ENCODE measurements at places on chromosomes 5 and 9.
A peak's percentile ranks its signal among the peaks of the same experiment; 100 is the strongest.

- DNase-seq: no peak
Observed at GRCh38 chr5:98403131-98403530, 370.3 kb upstream of the RGMB start.

- DNase-seq: no peak
Observed at GRCh38 chr5:72204946-72205345, 97.7 kb downstream of the MAP1B start.

DNA sequence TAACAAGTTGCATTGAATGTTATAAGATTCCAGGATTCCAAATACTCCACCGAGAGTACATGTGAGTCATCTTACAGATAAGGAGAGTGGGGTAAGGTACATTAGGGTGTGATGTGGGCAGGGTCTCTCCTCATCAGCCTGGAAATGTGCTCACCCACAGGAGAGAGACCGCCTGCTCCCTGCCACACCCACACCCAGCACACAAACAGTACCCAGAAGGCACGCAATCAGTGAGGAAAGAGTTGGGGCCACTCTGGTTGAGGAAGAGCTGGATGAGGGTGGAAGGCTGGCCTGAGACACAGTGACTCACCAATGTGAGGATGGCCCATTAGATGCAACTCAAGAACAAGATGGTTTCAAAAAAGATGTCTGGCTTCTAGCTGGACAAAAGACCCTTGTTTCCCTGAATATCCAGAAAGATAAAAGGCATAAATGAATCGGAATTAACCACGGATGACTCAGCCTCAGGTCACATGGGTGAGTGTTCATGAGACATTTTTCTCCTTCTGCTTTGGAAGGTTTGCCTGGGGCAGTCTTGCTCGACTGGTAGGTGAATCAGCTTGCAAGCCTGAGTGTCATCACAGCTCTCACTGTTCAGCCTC is 51.1 kb upstream of the LHFPL2 start:
- DNase-seq: no peak

DNA sequence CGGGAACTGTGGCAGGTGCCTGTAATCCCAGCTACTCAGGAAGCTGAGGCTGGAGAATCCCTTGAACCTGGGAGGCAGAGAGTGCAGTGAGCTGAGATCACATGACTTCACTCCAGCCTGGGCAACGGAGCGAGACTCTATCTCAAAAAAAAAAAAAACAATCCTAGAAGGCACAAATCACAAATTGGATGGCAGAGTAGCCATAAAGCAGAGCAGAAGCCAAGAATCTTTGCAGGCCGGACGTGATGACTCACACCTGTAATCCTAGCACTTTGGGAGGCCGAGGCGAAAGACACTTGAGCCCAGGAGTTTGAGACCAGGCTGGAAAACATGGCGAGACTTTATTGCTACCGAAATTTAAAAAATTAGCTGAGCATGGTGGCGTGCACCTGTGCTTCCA is 9.2 kb upstream of the FUBP3 start:
- no peak for DNase-seq

DNA sequence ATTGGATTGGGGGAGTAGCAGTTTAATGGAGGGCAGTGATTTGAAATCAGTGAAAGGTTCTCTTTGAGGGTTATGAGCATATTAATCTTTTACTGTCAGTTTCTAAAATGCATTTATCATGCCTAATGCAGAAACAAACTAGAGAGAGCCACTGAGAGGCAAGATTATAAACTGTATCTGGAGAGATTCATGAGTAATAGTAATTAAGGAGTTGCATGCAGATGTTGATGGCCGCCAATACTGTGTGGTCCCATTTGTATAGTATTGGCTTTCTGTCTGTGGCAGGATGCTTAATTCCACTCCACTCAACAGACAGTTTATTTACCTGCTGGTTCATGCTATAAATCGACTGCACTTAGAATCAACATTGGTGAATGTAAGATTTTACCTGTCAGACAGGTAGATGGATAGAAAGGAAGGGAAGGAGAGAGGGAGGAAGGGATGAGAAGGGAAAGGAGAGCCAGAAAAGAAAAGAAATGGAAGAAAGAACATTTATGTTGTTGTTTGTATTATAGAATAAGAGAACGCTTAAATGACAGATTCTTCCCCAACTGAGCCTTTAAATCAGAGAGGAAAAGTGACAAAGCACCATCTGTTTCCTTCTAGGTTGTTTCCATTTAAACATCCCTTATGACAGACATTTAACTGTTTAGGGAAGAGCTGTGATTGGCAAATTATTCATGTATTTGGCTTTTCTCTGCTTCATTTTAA is 146.5 kb downstream of the PAM start:
- no peak for DNase-seq

- no peak for DNase-seq
Observed at GRCh38 chr9:111605041-111605559, 5.7 kb upstream of the PTGR1 start.

DNA sequence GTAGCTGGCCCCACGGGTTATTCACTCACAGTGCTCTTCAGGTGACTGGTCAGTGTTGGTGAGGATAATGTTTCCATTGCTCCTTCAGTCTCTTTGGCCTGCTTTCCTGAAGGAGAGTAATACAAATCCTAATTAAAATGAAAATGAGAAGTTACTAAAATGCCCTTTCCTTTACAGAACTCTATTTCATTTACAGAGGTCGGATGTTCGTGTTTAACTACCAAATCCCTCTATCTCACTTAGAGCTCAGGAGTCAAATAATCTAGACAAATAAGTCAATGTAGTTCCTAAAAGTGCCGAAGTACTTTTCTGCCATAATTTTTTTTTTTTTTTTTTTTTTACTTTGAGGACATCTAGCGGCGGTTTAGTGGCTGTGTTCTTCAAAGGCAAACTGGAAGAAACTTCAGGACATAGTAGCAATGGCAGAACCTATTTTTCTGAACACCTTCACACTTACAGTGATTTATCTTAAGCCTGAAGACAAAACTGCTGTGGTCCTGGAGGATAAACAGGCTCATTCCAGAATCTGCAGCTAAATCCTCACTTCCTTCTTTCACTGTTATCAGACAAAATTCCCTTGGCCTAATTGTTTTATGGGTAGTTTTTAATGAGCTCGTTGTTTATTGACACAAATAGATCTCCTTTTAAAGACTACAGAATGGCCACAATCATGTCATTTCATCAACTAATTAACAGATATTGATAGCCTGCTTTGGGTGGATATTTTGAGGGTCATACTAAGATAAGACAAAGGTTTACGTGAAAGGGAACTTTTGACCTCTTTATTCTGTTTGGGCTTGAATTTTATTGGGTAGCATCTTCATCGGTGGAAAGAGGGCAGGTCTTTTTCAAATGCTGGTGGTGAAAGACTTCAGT is 207.6 kb upstream of the DMRTA1 start:
- DNase-seq: no peak

GRCh38 chr5:175652741-175653663 is 4.9 kb upstream of the HRH2 start:
- DNase-seq: peak; percentile 76

- no peak for DNase-seq
Observed at GRCh38 chr5:54761213-54761701, 224.1 kb downstream of the ESM1 start.

DNA sequence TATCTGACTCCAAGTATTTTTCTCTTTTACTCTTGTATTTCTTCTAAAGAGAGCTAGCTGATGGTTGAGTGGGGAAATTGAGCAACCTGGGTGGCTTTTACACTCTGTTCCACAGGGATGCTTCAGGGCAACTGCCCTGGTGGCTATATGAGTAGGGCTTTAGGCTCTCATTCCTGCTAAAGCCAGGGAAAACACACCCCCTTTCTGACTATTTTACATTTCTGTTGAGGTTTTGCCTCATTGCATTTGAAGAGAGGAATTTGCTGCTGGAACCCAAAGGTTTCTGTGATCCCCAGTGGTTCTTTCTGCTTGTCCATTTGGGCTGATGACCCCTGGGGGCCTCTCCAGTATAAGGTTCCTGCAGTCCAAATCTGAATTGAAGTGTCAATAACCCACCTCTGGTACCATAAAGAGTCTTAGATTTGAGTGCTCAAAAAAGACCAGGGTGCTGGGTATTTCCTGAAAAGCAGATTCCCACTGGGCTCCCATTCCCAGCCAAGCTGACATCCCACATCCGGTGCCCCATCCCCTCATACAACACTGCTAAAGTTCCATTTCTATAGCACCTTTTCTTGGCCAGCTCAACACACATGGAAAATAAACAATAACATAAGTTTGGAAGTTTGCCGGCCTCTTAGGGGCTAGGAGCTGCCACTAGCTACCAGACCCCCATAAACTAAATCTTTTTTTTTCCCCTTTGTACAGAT is 59.5 kb downstream of the PAPPA start:
- no peak for DNase-seq

DNA sequence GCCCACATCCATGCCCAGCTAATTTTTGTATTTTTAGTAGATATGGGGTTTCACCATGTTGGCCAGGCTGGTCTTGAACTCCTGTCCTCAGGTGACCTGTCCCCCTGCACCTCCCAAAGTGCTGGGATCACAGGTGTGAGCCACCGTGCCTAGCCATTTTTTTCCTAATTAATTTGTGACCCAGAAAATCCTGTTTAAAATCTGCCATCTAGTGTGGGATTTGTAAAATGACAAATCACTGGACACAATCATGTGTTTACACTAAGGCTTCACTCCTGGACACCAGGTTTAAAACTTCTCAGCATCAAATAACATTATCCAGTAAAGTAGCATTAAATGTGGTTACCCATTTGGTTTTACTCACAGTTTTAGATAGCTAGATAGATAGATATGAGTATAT is 18.6 kb upstream of the KDM4C start:
- no peak for DNase-seq

- DNase-seq: no peak
Observed at GRCh38 chr5:62309107-62309506, 3.1 kb downstream of the KIF2A start.

GRCh38 chr5:72895758-72896157 is 60.1 kb upstream of the FCHO2 start:
- DNase-seq: no peak

DNA sequence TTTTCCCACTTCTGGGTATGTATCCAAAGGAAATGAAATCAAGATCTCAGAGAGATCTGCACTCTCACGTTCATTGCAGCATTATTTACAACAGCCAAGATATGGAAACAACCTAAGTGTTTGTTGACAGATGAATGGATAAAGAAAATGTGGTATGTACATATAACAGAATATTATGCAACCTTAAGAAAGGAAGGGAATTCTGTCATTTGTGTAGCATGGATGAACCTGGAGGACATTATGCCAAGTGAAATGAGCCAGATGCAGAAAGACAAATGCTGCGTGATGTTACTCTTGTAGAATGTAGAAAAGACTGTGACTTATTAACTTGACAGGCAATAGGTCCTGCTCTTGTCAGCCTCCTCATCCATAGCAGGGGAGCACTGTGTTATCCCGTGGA is 31.4 kb downstream of the PPARGC1B start:
- no peak for DNase-seq

DNA sequence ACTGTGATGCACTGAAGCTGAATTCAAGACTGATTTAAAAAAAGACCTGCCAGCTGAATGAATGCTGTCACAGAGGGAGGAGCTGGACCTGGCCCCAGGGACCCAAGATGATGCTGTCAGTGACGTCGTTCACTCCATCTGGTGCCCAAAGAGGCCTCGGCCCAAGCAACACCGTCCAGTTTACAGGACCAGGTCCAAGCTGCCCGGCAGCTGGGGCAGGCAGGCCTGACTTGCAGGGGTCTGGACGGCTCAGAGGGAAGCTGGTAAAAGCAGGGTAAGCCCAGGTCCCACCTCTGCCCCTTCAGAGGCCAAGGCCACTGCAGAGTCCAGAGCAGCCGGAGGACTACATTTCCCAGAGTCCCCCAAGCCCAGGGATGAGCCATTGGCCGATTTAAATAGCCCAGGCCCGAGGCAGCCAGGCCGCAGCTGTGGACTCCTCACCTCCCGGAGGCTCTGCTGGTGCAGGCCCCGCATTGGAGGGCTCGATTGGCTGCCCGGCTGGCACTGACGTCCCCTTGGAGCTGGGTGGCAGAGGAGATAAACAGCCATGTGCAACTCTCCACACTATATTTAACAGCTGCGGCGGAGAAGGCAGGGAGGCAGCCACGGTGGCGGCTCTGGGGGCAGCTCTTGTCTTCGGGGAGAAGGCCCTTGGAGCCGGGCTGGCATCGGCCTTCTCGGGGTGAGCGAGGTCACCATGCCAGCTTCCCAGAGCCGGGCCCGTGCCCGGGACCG is at the start of gene PLPP7:
Gene PLPP7 (plus strand): TSS at position 423 of the 735 bp plus-strand sequence. CDS start 275 bp downstream, at position 698.
- no peak for DNase-seq

GRCh38 chr5:162817364-162817763 is 620.0 kb upstream of the CCNG1 start:
- no peak for DNase-seq

- DNase-seq: no peak
Observed at GRCh38 chr5:76482984-76483383, 79.9 kb downstream of the IQGAP2 start.

DNA sequence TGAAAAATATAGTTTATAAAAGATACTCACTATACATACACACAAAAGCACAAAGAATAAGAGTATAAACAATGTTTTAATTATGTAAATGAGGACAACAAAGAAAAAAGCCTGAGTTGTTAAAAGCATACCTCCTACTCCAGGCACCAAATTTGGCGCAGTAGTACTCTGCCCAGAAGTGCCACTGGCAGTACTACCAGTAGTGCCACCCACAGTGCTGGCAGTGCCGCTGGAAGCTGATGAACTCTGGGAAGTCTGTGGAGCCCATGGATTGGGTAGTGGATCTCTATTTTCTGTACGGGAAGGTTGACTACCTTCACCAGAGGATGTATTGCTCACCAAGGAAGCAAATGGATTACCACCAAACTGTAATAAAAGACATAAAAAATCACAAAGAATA is 30.2 kb downstream of the UBQLN1 start:
- DNase-seq: no peak

DNA sequence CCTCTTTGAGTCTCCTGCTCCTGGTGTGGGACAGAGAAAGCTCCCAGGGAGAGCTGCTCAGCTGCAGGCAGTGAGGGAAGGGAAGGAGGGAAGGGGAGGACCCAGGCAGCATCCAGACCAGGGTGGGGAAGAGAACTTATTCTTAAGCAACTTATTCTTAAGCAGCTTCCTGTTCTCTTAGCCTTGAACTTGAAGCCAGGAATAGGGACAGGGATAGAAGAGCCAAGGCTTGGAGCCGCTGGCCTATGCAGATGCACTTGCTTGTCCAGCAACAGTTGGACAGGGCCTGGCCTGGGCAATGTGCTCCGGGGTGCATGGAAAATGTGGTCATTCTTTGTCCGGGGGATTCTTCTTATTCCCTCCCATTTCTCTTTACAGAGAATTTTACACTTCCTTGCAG is 31.4 kb upstream of the SPTLC1 start:
- no peak for DNase-seq

GRCh38 chr5:172575416-172575815 is 65.6 kb upstream of the NEURL1B start:
- no peak for DNase-seq

- DNase-seq: no peak
Observed at GRCh38 chr9:92414566-92414965, 9.7 kb downstream of the OMD start.

GRCh38 chr5:40877371-40877988 is 31.8 kb upstream of the C7 start:
- peak; percentile 3 for DNase-seq

- no peak for DNase-seq
Observed at GRCh38 chr5:143694357-143694756, 117.6 kb upstream of the HMHB1 start.
